ENCODE measurements at places on chromosomes 6 and 20.

GRCh38 chr6:24255676-24256075, 102.2 kb downstream of the DCDC2 start:
- no peak for DNase-seq

DNA sequence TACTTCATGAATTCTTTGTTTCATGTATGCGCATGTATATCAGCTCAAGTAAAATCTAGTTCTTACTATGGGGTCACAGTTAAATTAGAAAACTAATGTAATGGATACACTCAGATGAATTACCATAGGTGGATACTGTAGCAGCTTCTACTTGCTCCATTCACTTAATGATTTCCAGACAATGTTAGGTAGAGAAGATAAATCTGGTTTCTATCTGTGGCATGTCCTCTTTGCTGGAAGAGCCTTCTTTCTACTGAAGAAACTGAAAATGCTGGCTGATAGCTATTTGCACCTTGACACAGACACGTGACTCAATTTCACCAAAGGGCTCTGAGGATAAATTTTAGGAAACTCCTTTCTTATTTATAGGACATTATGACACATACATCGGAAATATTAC, 49.5 kb downstream of the BCAS1 start:
- DNase-seq = no peak

- no peak for DNase-seq
These were observed 4.3 kb upstream of the ADGB start for GRCh38 chr6:146594495-146594894.

GRCh38 chr6:97052896-97053295, 128.4 kb downstream of the KLHL32 start:
- no peak for DNase-seq

DNA sequence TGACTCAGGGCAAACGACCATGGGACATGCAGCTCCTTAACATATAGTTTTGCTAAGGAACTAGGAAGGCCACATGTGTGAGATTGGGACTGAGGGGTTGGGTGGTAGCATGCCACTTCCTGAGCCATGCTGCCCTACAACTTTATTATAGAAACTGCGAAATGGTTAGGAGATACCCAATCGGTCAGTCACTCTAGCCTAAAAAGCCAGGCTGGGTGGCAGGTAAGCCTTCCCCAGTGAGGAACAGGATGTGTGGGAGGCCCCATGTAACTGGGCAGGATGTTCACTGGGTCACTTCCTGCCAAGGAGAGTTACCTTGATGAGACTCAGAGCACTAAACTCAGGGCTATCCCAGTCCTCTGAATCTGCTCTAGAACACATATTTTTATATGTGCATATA, 123.5 kb downstream of the MAP3K7 start:
- peak; percentile 66 for DNase-seq

- no peak for DNase-seq
These were observed 50.8 kb downstream of the METTL24 start for GRCh38 chr6:110307368-110307767.

DNA sequence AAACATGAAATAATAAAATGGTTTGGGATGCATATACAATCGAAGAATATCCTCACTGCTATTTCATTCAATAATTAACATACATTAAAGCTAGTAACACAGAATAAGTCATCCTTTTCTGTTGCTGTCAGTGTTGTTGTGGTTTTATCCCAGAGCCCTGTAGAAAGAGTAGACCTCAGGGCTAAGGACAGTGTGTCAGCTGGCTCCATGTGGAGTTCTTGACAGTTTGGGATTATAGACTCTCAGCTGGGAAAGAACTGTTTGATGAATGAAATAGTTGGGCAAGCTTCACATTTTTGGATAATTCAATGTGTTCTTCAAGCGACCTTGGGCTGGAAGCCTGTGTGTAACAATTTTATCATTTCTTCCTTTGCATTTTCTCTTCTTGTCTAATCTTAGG, 10.1 kb downstream of the UTRN start:
- DNase-seq = no peak

- DNase-seq = no peak
These were observed 8.0 kb downstream of the IL20RA start for GRCh38 chr6:137036566-137037300.

DNA sequence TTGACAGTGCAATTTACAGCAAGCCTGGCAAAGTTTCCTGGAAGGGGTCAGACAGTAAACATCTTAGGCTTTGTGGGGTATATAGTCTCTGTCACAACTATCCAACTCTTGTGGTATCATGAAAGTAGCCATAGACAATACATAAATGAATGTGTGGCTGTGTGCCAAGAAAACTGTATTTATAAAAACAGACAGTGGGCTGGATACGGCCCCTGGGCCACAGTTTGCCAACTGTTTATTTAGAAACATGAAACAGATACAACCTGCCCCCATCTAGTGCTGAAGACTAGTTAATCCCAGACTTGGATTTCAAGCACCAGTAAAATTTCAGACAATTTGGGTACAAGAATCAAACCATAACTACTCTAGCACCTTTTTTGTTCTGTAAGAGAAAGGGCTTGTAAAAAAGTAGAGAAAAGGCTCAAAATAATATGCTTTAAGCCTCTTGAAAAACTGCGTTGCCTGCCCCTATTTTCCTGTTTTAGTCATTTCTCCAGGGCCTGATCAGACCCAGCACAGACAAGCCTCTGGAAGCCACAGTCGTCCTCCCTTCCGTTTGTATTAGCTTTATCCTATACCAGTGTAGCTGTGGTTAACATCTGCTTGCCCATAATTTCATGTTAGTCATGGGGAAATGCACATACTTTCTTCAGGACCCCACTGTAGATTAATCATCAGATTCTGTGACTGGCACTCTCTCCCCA, 30.8 kb downstream of the JAG1 start:
- DNase-seq = no peak

- DNase-seq = no peak
These were observed 79.0 kb upstream of the RGS17 start for GRCh38 chr6:153210083-153210482.

DNA sequence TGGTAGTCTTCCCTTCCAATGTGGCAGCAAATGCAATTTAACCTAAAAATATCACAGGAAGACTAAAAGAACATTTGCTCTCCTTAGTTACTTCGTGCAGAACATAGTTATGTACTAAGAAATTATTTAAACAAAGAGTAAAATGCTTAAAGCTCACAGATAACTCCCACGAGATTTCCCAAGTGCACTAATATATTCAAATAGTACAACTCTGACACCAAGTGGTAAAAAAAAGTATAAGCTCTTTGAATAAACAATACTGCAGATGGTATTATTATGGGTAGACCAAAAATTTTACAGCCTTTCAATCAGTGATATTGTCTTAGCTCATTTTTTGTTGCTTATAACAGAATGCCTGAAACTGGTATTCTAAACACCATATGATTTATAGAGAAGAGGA, 52.8 kb upstream of the FILIP1 start:
- no peak for DNase-seq

- DNase-seq = no peak
These were observed 7.2 kb upstream of the SDCBP2 start for GRCh38 chr20:1335961-1336698.

DNA sequence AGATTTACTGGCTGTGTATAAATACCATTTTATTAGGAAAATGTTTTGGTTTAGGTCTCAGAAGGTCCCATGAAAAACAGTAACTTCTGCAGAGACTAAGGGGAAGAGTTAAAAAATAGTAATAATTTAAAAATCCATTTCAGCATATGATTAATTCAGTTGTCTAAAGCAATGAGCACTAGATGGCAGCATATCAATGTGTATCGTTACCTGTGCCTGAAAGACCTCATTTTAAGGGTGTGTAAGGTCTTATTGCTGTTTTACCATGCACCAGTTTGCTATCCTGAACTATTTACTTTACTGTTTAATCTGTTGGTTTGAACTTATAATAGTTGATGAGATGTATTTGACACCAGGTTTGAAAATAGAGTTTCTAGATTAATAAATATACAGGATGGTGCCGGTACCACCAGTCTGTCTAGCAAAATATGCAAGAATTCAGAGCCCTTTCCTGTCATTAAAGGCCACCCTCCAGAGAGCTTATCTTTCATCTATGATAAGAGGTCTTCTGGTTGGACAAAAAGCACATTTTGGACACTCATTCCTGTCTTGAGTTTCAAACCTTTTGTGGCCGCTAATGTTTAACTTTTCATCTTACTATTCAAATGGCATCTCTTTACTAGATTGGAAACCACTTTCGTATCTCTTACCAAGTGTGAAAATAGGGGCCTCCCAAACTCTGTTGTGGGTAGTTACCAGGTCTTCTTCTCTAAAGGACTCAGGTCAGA, 8.9 kb upstream of the AHI1 start:
- no peak for DNase-seq

DNA sequence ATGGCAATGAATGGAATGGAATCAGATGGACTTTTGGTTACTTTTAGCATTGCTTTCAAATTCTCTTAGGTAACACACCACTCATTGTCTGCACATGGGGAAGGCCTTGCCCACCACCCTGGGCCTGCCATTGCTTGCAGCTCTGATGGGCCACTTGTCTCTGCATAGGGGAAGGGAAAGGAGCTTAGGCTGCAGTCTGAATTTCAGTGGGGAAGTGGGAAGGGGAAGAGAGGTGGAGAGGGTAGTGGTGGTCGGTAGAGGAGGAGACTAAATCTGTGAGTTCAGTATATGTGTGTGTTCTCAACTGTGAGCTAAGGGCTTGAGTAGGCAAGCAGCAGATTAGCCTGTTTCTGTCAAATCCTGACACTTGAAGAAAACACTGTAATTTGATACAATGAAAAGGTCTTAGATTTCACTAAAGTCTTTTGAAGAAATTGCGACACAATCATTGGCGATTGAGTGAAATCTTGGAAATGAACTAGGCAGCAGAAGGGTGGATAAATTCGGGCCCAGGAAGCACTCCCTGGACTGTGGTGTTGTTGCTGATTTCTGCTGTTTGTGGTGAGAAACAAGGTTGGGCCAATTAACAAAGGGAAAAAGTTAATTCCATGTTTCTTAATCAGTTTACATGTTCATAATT, 80.6 kb downstream of the OTOR start:
- no peak for DNase-seq

DNA sequence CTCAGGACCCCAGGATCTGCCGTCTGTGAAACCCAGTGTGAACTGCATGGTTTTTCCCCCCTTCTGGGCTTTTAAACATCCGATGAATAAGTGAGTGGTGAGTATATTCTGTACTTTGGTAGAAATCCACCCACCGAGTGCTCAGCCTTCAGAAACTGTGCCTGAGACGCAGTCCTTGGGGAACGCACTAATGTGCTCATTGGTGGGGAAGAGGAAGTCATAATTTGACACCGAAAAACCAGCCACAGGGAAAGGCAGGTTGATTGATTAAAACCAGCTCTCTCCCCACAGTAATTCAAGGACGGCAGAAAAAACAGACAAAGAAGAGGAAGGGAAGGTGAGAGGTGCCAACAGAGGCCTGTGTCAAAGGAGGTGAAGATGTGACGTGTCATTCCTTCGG, 21.7 kb downstream of the EDN3 start:
- no peak for DNase-seq

GRCh38 chr20:52001999-52002666, 189.4 kb downstream of the ZFP64 start:
- no peak for DNase-seq

GRCh38 chr20:21272679-21273078, 30.5 kb upstream of the XRN2 start:
- no peak for DNase-seq

DNA sequence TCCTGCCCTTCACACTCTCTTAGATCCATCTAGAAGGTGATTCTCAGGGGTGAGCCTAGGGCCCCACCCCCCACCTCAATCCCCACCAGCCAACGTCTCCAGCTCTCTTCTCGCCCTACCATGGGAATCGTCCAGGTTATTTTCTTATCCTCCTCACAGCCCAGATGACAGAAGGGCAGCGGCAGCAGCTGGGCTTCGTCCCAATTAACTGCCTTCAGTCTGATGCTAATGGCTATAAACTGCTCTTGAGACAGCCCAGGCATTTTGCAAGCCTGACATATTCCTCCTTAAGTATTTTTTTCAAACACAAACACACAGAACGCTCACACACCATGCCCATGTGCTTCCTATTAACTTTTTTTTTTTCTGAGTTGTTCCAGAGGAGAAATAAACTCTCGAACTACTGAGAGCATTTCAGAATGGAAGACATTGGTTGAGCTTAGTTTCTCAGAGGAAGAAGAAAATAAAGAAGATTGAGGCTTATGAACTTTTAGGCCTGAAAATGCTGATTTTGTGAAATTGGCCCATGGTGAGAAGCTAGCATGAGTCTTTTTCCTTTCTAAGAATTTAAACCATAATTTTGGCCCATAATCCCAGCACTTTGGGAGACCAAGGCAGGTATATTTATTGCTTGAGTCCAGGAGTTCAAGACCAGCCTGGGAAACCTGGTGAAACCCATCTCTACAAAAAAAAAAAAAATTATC, 124.6 kb downstream of the EYA2 start:
- no peak for DNase-seq

- no peak for DNase-seq
These were observed 9.9 kb upstream of the MMP9 start for GRCh38 chr20:45998761-45999160.

GRCh38 chr6:147506704-147507114, 1.8 kb upstream of the SAMD5 start:
- peak; percentile 85 for DNase-seq

DNA sequence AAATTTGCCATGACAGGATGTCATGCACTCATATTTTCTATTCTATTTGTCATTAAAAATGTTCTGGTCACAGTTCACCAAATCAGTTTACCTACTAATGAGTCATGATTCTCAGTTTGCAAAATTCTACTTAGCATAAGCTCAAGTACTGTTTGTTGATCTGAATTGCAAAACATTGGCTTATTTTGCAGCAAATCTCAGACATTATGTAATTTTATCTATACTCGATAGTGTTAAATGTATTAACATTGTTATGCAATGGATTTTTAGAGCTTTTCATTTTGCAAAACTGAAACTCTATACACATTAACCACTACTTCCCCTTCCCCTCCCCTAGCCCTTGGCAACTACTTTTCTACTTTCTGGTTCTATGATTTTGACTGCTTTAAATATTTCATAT, 213.8 kb upstream of the ZFP64 start:
- DNase-seq = no peak

DNA sequence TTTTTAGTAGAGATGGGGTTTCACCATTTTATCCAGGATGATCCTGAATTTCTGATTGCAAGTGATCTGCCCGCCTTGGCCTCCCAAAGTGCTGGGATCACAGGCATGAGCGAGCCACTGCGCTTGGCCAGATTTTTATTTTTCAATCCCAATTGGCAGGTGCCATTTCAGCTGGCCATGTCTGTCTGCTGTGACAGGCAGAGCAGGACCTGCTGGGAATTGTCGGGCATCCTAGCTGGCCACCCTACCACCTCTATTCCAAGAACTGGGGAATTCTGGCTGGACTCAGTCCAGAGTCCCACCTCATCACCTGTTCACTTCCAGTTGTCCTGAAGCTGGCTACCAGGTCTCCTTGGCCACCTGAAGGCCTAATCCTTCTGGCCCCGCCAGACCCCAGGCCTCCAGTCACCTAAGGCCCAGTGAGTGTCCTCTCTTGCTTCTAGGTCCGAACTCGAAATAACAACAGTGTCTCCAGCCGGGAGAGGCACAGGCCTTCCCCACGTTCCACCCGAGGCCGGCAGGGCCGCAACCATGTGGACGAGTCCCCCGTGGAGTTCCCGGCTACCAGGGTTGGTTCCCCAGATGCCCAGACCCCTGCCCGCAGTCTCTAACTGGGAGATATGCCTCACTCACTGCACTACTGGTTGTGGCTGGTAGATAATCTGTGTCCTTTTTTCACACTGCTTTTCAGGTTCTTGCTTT, 24.0 kb downstream of the DNMT3B start:
- DNase-seq = no peak
